ENCODE measurements at places on chromosomes 12 and 14.

- DNase-seq, result no peak
These were observed 24.5 kb downstream of the PPFIBP1 start for GRCh38 chr12:27548301-27549199.

GRCh38 chr12:49231878-49232655 is 32.8 kb upstream of the TUBA1C start:
- no peak for DNase-seq

- DNase-seq, result no peak
These were observed 66.0 kb upstream of the ACTN1 start for GRCh38 chr14:69044965-69045555.

DNA sequence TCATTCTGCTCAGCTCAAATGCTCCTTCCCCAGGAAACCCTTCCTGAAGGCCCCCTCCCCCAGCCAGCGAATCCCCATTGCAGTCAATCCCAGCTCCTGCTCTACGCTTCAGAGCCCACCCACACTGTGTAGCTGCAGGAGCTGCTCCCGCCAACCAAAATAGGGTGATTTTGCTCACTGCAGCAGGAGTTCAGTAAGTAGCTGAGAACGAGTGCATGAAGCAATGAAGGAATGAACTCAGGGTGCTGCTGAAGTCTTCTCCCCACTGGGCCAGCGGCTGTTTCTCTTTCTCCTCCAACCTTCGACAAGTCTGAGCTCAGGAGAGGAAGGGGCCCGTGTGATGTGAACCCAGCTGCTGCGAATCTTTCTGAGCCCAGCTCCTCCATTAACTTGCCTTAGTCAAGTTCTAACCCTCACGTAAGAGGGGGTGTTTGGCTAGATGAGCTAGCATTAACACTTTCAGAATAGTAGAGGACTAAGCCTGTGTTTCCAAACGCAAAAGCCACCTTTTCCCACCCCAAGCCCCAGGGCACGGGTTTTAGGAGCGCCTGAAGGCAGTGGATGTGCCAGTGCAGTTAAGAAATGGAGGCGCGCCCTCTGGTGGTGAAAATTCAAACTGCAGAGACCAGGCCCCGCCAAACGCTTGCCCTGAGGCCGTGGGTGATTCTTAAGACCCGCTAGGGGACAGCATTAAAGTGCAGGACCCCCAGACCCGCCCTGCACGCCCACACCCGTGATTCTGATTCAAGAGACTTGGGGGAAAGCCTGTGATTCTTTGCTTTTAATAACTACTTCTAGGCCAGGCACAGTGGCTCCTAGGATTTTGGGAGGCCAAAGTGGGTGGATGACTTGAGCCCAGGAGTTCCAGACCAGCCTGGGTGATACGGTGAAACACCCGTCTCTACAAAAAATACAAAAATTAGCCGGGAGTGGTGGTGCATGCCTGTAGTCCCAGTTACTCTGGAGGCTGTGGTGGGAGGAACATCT is 11.9 kb upstream of the SERPINA4 start:
- DNase-seq, result peak; percentile 71

GRCh38 chr14:76904740-76905569 is 78.7 kb downstream of the LRRC74A start:
- DNase-seq, result peak; percentile 83

DNA sequence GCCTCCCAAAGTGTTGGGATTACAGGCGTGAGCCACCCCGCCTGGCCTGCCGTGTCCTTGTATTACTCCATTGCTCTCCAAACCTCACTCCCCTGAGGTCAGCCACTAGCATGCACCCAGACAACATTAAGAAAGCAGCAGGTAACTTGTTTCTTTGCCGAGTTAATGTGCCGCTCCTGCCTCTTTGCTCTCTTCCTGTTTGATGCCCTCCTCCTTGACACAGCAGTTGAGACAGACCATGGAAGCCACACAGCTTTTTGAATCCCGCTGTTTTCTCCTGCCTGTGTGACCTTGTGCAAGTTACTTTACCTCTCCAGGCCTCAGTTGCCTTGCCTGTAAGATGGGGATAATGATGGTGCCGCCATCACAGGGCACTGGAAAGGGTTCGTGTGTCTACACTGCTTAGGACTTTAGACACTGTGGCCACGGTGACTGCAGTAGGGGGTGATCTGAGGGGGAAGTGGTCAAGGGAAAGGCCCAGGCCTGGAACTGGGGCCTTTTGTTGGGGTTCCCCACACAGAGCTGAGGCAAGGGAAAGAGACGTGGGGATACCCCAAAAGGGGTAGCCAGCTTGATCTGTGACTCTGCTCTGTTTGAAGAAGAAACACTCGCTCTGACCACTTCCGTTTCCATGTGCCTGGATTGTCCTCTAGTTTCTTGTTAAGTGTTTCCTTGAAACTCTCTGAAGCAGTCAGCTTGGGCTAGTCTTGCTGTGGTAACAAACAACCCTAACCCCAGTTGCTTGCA is 69.3 kb downstream of the RIN3 start:
- peak; percentile 65 for DNase-seq

Measured in stimulated activated naive CD8-positive, alpha-beta T cell treated with anti-CD3 and anti-CD28 coated beads, Interleukin-15, Interleukin-2, amounts not matched to agents 100 U/mL and 50 U/mL, for 24 hours (primary cell).